ENCODE measurements at places on chromosomes 1 and 21.

DNA sequence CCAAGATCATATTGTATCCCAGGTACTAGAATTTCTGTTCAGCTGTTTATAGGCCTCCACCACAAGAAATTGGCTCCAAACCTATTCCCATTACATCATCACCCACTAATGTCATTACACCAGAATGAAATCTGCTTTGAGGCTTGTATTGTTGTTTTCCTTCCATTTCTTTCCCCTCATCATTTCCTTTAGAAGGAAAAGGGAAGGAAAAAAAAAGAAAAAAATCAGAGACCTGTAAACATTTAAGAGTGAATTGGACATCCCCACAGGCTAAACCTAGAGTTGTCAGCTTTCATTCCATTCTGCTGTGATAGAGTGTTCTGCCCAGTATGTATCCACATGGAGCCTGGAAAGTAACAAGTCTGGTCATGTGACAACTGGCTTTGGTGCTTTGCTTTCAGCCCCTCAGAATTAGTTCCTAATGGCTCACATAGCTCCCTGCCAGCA, 44.6 kb downstream of the NFYC start:
- DNase-seq, result no peak

- no peak for DNase-seq
Observed at GRCh38 chr1:241749041-241749944, 97.2 kb downstream of the WDR64 start.

DNA sequence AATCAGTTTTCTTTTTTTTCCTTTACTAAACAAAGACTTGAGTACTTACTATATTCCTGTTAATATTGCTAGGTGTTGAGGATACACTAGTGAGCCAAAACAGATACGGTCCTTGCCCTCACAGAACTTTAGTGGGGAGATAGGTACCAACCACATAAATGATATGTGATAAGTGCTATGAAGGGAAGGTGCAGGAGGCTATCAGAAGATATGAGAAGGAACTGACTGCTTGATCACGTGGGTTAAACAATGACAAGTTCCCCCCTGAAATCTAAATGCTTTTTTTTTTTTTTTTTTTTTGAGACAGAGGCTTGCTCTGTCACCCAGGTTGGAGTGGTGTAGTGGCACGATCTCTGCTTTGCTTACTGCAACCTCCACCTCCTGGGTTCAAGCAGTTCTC, 25.0 kb downstream of the RBM15 start:
- no peak for DNase-seq

- DNase-seq, result no peak
Observed at GRCh38 chr21:40349591-40349990, 482.4 kb downstream of the PCP4 start.

- DNase-seq, result no peak
Observed at GRCh38 chr1:230632273-230632873, 9.9 kb upstream of the COG2 start.

DNA sequence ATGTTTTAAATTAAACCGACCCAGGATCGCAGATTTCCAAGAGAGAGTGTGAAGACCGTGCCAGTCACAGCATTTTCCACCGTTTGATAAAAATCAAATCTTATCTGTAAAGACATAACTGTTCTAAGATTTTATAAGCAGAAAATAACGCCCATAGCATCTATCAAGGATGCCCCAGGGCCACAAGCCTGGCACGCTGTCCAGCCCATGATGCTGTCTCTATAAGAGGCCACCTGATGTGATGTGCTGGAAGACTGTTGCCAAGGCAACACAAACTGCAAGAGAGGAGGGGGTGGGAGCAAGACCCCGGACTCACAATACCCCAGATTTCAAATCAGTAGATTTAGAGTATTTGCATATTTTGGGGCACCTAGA, 116.5 kb downstream of the DSCAM start:
- DNase-seq, result no peak

Measured in stimulated activated CD8-positive, alpha-beta memory T cell treated with anti-CD3 and anti-CD28 coated beads, Interleukin-4, amount 100 ng/mL, for 24 hours (primary cell).